ENCODE measurements at places on chromosomes 3 and 15.
A peak's percentile ranks its signal among the peaks of the same experiment; 100 is the strongest.

GRCh38 chr3:94070341-94070911 lies 7.6 kb downstream of the NSUN3 start:
- no peak for DNase-seq

DNA sequence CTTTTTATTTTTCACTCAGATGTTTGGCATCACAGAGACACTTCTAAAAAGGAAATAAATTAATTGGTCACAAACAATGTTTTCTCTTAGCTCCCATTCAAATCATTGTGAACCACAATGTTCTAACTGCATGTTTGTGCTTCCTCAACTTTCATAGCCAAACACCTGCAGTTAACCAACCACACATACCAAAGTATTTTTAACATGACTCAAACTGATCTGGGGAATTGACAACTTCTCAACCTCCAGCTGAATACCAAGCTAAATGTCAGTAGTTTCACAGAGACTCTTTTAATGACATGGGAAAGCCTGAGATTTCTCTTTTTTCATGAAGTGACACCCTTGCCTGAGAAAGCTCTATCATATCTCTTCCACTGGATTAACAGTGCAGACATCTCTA lies 217.9 kb upstream of the MME start:
- DNase-seq = no peak

GRCh38 chr3:55333923-55334322 lies 153.2 kb downstream of the WNT5A start:
- no peak for DNase-seq

GRCh38 chr3:12961007-12961696 lies 112.1 kb downstream of the IQSEC1 start:
- no peak for DNase-seq

- no peak for DNase-seq
Measured at GRCh38 chr3:50615190-50615589, 1.8 kb upstream of the MAPKAPK3 start.

DNA sequence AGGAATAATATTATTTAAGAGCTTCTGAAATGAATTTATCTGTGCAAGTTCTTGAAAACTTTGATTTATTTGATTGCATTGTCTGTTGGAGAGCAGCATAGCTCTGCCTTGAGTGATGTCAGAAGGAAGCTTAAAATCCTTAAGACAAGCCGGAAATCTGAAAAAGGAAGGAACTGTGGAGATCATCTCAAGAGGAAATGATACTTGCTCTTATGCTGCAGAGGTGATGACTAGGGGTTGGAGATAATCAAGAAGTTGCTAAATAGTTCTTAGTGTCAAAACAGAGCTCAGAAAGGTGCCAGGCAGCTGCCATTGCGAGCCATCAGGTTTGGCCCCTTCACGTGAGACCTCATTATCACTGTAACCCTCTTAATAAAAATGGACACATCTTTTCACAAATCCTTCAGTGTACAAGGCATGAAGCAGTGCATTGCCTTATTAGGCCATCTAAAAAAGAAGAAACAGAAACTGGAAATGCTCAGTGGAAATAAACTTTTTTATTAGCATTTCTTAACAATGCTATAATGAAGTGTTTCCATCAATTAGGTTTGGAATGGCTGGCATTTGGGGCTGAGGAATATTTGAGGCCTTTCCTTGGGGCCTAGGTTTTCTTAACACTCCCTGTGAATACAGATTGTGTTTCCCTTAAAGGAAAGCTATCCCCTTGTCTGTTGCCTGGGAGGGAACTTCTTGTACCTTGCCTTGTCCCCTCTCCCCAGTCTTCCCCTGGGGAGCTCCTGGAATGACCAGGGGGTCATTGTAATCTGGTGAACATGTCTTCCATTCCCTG lies 34.5 kb upstream of the VILL start:
- no peak for DNase-seq

- no peak for DNase-seq
Measured at GRCh38 chr3:139506766-139507165, 30.4 kb upstream of the RBP2 start.

DNA sequence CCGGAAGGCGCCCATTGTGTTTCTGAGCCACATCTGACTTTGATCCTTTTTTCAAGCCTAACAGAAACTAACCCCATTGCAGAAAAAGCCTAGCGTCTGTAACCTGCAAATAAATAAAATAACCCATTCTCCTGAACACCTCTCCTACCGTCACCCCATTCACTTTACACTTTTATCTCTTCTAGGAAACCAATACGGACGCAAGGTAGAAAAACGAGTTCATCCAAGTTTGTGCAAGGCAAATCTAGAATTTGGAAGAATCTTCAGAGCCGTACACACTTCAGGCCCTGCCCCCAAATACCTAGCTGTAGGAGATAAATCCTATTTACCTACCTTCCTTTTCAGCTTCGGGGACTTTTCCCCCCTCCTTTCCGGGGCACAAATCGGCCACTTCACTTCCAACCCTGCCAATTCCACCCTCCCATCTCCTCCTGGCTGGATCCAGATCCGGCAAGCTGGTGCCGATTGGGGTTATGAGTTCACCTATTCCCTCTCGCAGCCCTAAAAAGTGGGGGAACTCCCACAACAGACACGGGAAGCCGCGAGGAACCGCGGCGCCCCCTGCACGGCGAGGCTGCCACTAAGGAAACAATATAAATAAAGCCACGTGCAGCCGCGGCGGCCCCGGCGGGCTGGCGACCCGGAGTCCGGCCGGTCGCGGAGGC lies 987 bp downstream of the PRTG start:
- DNase-seq = peak; percentile 33

DNA sequence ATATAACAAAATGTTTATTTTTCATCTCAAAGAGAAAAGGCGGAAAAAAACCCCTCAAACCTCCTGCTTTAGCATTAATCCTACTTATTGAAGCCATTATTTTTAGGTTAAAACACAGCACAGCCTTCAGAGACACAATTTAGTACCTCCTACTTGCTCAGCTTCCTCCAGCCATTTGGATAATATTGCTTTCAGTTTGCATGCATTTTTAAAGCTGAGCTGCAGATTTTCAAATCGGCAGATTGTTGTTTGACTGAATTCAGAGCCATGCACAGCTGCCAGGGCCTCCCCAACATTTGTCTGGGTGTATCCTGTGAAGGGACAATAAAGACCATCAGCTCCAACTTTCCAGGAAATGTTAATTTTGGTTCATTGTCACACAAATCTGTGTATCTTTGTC lies 14.5 kb downstream of the POU1F1 start:
- DNase-seq = no peak

DNA sequence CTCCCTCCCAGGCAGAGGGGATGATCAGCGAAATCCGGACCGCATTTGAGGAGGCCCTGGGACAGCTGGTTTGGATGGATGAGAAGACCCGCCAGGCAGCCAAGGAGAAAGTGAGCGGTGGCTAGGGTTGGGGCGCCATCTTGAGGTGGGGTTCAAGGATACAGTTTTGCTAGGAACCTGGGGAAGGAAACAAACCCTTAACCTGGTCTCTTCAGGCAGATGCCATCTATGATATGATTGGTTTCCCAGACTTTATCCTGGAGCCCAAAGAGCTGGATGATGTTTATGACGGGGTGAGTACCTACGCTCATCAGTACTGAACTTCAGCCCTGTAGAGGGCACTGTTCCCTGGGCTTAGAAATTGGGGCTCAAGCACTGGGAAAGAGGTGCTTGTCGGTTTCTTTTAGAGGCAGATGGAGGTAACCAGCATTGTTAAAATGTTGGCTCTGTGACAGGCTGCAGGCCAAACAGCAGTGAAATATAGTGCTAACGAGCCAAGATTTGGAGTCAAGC lies 9.6 kb upstream of the PSMD2 start:
- peak; percentile 89 for DNase-seq

DNA sequence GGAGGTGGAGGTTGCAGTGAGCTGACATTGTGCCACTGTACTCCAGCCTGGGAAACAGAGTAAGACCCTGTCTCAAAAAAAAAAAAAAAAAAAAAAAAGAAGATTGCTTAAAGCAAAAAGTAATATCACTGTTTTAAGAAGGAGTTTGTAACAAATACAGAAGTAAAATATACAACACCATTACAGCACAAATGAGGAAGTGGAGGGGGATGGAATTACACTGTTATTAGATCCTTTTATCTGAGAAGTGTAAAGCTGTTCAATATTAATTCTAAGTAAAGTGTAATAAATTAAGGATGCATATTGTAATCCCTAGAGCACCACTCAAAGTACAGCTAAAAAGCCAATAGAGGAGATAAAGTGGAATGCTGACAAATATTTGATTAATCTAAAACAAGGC lies 47.0 kb upstream of the SNRPA1 start:
- DNase-seq = no peak
